Activated gamma-delta T cell treated with Interleukin-2 at 50 U/mL for 16 hours (primary cell): ENCODE measurements at places on chromosomes 2 and 18.

DNA sequence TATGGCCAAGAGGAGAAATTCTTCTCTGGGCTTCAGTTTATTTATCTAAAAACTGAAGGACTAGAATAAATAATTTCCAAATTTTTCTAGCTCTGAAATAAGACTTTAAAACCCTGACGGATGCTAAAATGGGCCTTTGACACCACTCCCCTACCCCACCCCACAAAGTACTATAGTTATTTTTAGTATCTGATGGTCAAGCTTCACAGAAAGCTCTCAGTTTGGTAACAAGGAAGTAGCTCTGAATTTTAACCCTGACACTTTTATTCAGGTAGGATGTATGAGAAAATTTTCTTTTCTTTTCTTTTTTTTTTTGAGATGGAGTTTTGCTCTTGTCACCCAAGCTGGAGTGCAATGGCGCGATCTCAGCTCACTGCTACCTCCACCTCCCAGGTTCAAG lies 2.4 kb downstream of the RBKS start:
- DNase-seq, result no peak

DNA sequence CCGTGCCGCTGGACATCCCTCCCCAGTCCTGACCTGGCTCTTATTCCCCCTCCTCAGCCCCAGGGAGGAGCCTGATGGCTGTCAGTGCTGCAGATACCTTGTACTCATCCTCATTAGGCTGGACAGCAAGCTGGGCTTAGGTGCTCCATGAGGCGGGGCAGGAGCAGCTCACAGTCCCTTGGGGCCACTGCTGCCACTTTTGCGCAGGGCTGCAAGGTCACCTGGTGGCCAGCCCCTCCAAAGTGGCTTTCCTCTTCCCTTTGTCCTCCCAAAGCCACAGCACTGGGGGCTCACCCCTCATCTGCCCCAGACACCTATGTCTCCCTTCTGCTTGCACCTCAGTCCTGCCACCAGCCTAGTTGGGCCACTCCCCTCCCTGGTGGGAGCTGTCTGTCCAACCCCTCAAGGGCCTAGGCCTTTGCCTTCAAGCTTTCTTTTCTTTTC lies 60.8 kb downstream of the FAM168B start:
- DNase-seq, result no peak

DNA sequence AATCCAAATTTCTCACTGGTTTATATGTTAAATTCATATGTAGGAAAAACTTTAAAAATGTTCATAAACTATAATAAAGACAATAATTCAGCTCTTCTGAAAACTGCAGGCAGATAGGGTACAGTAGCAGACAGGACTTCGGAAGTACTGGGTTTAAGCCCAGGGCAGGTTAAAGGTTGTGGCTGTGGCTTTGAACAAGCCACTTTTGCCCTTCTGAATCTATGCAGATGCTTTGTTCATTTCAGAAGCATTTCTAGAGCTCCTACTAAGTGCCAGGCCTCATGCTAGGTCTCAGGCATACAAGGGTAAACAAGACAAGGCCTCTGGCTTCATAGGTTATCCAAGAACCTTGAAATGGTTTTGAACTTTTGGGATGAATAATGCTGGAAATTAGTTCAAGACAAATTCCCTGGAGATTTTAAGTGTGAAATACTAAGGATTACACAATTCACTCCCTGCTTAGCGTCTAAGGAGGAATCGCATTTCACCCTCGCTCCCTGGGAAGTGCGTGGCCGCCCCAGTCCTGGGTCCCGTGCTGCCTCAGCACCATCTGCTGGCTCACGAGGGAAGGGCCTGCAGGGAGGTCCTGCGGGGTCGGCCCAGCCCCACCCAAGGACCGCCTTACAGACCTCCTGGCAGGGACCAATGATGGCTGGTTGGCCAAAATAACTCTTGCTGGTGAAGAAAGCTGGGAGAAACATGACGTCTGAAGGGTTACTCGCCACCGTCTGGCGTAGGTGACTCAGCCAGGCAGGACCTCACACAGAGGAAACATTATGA lies 67.7 kb upstream of the L3MBTL4 start:
- DNase-seq, result no peak

DNA sequence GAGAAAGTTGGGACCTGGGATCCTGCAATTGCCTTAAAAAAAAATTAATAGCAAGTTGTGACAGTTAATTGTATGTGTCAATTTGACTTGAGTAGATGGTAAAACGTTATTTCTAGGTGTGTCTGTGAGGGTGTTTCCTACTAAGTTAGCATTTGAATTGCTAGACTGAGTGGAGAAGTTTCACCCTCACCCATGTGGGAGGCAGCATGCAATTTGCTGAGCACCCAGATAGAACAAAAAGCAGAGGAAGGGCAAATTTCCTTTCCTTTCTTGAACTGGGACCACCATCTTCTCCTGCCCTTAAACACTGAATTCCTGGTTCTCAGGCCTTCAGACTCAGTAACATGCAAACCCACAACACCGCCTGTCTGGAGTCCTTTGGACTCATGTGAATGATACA lies 455.7 kb downstream of the GALR1 start:
- DNase-seq, result no peak

GRCh38 chr18:76643996-76644395 lies 149.0 kb upstream of the ZNF516 start:
- no peak for DNase-seq

- no peak for DNase-seq
Observed at GRCh38 chr18:49726675-49726963, 86.7 kb downstream of the ACAA2 start.

GRCh38 chr2:39930175-39930917 lies 151.3 kb upstream of the THUMPD2 start:
- no peak for DNase-seq

DNA sequence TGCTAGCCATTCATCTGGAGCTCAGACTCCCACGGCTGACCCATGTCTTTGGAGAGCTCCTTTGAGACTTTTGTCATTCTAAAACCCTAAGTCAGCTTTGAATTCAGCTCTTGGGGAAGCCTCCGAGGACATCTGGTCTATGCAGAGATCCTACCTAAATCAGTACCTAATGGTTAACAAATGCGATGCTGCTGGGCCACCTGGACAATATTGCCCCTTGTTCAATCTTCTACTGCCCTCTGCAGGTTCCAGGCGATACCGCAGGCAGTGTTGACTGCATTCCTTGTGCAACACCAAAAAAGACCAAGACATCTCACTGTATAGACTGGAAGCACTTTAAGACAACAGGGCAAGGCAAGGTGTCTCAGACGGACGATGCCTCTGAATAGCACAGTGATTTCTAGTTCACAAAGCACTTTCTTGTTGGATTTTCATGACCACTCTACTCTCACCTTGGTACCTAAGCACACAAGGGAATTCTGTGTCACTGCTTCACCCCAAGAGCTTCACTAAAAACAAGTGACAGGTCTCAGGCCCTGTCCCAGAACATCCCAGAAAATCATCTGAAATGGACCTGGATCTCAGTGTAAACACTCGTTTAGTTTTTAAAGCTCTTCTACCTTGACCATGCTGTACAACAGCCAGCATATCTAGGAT lies 80.9 kb downstream of the XDH start:
- peak; percentile 72 for DNase-seq

GRCh38 chr2:15945909-15946705 lies 5.8 kb downstream of the MYCN start:
- no peak for DNase-seq

GRCh38 chr2:150088538-150088937 lies 398.9 kb downstream of the RND3 start:
- no peak for DNase-seq

DNA sequence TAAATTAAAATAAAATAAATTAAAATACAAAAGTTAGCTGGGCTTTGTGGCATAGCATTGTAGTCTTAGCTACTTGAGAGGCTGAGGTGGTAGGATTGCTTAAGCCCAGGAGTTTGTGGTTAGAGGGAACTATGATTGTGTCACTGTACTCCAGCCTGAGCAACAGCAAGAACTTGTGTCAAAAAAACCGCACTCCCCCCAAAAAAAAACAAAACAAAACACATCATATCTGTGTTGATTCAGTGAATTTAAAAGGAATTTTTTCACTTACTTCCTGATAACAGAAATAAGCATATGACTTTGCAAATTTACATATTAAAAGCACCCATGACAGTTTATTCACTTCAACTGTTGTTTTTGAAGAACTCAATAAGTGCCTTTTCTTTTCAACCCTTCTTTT lies 68.1 kb upstream of the PELI1 start:
- DNase-seq, result no peak

- DNase-seq, result no peak
Observed at GRCh38 chr2:170502361-170503130, 212.6 kb upstream of the SP5 start.

DNA sequence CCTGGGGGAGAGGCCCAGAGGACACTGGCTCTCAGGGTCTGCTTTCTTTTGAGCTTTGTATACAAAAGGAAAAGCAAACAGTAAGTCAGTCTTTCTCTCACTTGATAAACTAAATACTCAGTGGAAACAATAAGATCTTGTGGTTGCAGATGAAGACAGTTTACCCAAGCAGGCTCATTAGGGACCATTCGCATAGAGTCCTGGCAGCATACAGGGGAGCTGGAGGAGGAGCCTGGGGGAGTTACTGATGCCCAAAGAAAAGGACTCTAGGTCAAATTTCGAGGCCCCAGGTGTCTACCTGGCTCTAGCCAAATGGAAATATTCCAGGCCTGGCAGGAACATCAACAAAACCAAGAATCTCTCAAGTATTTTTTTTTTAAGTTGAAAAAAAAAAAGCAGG lies 225.3 kb downstream of the CNTNAP5 start:
- no peak for DNase-seq

- no peak for DNase-seq
Observed at GRCh38 chr2:102606353-102606752, 13.0 kb upstream of the SLC9A2 start.

DNA sequence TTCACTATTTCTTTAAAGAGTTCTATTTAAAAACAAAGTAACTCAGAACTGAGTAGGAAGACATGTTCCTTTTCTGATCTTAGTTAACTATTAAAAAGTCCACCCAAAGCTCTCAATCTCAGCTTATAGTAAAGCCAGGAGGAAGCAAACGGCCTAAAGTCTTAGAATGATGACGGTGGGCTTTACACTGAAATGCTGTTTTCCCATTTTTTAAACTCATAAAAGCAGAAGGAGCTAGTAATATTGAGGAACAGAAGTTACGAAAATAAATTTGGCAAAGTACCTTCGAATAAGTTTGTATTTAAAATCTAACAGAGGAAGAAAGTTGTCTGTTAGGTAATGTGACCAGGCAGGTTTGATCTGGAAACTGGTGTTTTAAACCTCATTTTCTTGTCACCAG lies 111.1 kb downstream of the ZNF532 start:
- no peak for DNase-seq

DNA sequence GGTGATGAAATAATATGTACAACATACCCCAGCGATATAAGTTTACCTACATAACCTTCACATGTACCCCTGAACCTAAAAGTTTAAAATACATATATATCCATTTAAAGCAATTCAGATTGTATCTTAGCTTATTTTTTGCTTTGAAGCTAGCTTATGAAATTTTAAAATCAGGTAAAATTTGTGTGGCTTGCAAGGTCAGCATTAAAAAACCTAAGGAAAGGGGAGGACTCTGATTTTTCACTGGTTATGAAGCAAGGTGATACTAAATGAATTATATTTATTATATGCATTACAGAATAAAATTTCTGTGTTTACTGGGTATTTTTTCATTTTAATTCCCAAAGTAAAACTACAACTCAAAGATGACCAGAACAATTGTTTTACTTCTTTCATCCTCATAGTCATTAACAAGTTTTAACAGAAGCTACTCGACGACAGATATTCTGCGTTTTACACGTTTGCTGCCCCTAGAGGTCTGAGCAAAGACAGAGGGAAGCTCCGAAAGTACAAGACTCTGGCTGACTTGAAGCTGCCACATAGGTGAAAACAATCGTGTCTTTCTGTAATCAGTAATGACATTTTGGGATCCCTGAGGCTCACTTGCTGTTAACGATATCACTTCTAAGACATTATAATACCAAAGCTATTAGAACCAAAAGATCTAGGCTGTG lies 17.1 kb downstream of the PKP4 start:
- no peak for DNase-seq

DNA sequence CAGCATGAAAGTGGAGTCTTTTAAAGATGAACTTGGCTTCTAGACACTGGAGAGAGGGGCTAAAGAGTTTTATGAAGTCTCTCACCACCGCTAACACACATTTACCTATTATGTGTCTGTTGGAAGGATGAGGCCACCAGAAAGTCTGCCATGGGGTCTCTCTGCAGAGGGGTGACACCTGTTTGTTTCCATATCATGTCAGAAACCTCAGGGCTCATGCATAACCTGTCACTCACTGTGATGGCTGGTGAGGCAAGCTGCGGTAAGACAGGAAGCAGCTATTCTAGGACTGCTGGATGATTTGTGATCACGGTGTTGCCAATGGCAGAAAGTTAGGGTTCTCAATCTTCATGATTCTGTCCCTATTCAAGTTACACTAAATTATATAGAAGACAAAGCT lies 60.8 kb upstream of the DNMT3A start:
- no peak for DNase-seq

DNA sequence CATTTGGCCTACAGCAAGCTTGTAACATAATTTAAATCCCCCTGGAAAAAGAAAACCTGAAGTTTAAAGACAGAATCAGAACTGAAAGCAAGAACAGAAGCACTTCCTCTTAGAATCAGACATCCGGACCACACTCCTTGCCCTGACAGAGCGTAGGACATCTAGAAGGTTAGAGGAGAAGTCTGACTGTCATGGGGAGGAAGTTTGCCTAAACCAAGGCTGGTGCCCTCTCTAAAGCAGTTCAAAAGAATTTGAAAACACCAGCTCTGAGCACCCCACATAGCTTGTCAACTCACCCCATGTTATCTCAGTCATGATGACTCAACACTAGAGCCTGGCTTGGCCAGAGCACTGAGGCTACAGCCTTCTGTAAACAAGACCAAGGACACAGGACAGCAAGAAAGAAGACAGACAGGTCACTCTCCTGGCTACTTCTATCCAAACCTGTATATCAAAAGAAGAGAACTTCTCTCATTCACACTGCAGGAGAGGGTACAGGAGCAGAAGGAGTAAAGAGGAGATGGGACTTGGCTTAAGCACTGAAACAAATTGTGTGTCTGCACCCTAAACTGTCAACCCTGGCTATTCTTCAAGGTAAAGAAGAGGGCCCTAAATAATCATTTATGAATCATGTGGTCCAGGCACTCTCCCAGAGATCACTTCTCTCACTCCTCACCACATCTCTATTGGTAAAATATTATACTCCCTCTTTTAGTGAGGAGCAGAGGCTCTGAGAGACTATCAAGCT lies 198.6 kb downstream of the MEMO1 start:
- DNase-seq, result no peak
